Stimulated activated CD8-positive, alpha-beta memory T cell treated with anti-CD3 and anti-CD28 coated beads, Interleukin-2, amount 100 ng/mL, for 1 hour (primary cell): ENCODE measurements at places on chromosomes 2 and 18.

DNA sequence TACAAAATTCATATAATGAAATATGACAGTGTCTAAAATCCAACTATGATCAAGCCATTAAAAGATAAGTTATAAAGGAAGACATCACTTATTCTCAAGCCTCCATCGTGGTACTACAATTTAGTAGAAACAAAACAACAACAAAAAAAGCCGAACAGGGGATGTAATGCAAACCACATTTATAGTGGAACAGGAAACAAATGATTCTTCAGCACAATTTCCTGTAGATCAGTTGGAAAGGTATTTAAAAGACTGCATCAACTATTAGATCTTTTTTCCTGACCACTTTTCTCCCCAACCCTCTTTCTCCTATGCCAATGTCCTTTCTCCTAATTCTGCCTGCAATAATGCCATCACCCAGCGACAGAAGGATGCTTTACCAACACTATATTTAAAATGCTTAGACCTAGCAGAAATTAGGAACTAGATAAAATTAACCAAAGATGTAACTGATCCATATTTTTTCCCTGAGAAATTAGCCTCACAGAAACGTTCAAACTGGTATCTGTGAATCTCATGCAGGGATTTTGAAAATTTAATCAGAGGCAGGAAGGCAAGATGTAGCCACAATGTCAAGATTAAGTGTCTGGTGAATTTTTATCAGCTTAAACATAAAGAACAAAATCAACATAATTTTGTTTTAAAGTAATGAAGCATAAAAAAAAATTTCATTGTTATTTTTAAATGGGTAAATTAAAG lies 271.4 kb downstream of the TCF4 start:
- DNase-seq: no peak

DNA sequence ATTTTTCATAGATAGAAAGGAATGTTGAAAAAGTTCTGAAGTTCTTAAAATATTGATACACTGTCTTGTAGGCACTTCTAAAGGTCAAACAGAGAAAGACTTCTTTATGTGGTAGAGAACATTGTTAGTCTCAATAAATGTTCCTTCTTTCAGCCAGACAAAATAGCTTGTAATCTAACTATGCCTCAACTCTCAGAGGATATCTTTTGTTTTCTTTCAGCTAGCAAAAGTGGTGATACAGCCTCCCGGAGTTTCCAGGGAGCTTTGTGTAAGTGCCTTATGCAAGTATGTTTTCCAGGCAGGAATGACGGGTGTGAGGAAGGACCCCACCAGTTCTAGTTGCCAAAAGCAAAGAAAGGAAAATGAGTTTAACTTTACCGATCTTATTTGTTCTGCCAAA lies 452.1 kb upstream of the ST6GAL2 start:
- DNase-seq: no peak

GRCh38 chr18:75409806-75410205 lies 17.7 kb downstream of the SMIM21 start:
- no peak for DNase-seq

DNA sequence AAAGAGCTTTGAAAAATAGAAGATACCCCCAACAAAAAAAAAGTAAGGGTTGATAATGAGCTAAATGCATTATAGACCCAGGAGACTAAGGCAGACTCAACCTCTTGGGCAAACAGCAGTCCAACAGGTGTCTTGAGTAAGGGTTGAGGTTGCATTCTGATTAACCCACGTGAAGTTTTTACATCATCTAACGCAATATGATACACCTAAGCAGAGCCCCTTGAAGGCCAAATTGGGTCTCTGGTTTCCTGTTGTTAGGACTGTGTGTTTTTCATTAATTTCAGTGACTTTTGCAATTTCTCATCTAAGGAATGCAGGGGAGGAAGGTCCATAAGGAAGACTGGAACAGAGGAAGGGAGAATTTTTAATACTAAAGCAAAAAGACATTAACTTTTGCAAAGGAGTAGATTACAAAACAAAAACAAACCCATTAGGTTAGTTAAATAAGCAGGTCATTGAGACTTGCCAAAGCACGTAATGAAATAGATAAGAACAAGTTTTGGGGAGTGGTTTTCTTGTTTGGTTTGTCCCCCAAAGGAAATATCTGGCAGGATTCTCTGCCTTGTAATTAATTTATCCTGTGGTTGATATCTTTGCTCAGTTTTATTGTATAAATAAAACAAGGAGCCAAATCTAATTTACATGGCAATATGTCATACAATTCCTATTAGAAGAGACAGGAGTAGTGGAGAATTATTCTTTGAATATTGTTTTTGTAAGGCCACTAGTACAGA lies 244.3 kb downstream of the ETAA1 start:
- no peak for DNase-seq

- no peak for DNase-seq
Observed at GRCh38 chr2:215419769-215420470, 15.9 kb downstream of the FN1 start.

- DNase-seq: peak; percentile 45
Observed at GRCh38 chr2:46650556-46651001, 171.2 kb downstream of the TMEM247 start.

DNA sequence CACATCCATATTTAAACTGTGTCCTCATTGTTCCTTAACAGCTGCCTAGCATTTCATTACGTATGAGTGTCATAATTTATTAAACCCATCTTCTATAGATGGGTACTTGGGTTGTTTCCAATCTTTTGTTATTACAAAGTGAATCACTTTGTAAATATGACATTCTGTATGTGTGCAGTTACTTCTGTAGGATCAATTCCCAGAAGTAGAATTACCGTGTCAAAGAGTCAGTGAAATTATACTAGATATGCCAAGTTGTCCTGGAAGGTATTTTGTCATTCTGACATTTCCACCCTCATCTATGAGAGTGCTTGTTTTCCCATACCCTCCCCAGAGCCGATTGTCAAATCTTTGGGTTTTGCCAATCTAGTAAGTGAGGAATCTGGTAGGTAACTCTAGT lies 194.5 kb upstream of the APCDD1 start:
- no peak for DNase-seq

DNA sequence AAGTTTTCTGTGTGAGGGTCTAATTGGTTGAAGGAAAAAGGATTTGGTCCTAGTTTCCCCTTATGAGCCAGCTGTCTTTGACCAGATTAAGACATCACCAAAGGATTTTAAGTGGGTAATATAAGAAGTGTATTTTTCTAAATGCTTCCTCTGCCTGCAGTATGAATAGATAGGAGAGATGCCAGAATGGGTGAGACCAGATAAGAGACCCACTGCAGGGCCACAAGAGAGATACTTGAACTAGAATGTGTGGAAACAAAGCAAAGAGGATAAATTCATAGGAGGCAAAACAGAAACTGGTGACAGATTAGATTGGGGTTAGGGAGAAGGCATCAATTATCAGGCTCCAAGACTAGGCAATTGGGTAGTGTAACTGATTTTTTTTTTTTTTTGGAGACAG lies 1.1 kb upstream of the HDHD2 start:
- no peak for DNase-seq

GRCh38 chr2:223563462-223563861 lies 38.7 kb downstream of the SCG2 start:
- DNase-seq: no peak

DNA sequence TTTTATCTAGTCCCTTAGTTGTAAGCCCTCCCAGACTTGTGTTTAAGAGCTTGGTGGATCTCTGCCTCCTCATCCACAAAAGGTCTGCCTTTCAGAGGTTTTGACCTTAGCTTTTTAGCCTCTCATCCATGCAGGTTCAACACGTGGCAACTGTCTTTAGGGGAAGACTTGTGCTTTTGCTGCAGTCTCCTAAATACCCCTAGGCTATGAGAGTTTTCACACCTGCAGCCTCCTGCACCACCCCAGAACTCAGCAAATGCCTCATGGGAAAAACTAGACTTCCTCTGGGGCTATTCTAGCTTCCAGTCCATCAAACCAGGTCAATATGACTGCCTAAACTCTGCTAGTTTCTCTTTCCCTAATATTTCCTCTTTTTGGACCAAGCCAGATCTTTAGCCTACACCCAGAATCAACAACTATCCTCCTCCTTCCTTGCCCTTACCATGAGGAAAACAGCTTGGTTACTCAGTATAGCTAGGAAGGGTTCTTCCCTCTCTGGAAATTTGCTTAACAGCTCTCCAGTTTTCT lies 132.3 kb upstream of the RIOK3 start:
- no peak for DNase-seq

DNA sequence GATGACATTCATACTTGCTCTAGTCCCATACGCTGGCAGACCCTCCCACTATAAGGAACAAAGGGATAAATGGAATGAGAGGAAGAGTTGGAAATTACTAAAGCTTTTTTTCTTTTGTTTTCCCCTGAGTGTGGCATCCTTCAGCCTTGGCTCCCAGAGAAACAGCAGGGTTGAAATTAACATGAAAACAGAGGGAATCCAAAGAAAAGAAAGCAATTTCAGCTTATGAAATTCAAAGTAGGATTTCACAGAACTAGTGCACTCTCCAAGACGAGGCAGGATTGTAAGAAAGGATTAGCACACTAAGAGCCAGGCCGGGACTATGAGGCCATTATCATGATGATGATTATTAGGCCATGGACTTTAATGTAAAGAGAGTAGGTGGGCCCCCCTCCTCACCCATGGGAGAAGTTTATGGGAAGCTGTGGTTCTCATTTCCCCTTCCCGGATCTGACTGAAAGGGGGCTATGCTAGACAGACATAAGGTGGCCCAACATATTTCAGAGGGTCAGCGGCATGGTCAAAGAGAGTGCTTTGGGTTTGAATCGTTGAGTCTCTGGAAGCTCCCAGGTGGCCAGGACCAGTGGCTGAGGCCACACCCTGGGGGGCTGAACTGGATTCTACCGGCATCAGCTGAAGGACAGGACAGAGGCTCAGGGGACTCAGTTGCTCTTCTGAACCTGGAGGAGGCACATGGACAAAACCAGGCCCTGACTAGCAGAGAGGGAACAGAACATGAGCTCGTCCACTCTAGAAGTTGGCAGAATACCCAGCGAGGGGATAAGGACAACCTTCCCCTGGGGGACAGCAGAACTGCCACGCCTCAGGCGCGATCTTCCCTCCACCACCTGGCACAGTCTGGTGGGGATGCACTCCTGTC lies 100.1 kb upstream of the ARL4C start:
- DNase-seq: no peak

GRCh38 chr2:202718614-202719013 lies 83.8 kb downstream of the FAM117B start:
- no peak for DNase-seq

DNA sequence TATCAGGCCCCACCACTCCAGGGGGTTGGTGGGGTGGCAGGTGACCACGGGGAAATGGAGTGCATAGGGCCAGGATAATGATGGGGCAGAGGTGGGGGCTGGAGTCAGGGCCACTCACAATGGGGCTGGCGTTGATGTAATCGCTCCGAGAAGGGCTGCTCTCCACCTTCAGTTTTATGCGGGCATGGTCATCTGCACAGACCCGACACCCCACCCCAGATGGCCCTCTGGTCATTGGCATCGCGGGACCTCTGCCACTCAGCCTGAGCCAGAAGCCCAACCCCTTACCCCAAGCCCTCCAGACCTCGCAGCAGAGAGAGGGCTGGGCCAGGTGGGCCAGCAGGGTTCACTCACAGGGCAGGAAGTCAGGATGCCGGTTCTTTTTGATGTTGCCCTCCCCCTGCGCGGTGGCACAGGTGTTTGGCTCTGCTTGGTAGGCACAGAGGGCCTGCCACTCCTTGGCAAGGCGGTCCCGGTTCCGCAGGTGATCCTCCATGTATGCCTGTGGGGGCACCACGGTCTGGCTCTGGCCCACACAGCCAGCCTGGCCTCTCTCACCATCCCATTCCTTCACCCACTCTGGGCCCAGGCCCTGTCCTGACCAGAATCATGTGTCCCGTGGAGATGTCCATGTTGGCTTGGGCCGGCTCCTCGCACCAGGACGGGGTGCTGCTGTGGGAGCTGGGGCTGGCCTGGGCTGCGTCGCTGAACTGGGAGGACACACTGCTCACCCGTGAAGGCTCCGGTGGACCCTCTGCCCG lies 12.4 kb downstream of the PTPRN start:
- no peak for DNase-seq

GRCh38 chr2:59986511-59986910 lies 566.9 kb downstream of the BCL11A start:
- DNase-seq: no peak

DNA sequence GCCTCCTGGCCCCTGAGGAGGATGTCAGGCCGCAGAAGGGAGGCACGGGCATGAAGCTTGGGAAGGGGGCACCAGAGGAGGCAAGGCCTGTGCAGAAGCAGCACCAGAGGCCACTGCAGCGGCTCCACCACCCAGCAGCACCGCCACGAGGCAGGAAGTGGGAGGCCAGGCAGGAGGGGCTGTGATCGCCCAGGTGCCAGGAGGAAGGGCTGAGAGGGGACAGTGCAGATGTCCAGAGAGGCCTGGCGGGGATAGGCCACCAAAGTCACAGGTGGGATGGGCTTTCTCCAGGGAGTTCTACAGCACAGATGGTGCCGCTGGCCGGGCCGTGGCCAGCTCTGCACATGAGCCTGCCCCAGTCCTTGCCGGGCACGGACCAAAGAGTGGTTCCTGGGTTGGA lies 6.0 kb upstream of the ALPI start:
- no peak for DNase-seq

DNA sequence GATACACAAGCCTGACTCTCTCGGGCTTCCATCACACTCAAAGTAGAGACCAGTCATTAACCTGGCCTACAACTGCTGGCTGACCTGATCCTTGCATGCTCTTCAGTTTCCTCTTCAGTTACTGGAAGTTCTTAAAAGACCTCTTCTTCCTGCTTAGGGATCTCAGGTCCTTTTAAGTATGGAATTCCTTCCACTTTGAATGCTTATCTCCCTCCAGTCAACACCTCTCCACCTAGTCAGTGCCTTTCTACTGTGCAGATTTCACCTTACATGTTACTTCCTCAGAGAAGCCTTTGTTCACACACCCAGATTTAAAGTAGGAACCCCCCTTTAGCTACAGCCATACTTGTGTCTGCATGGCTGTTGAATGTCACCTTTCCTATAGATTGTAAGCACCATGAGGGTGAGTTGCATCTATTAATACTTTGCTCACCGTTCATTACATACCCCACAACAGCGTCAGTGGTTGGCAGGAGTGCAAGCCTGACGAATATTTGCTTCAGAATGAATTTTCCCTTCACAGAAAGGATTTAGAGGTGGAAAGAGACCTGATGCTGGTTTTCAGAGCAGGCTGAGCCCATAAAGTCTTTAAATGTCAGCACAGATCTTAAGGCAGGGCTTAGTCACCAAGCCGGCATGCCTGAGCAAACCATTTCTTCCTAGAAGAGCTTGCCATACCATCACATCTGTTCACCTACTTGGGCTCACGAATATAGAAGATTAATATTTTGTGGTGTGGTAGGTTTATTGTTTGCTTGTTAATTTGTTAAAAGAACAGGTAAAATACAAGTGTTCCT lies 90.1 kb downstream of the ACVR1 start:
- DNase-seq: no peak

DNA sequence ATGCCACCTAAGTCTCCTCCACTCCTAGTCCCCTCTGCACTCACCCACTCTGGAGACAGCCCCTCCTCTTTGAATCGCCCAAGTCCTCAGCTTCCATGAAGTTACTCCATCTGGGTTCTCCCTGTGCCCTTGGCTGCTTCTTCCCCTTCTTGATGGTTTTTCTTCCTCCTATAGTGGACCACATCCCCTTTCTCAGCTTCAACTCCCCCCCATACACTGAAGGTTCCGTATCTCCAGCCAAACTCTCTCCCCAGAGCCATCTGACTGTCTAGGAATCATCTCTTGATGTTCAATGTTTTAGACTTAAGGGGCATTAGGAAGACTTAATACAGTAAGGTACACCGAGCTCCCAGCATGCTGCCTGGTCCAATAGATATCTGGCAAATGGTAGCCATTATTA lies 39.6 kb downstream of the EMX1 start:
- no peak for DNase-seq
